ENCODE measurements at places on chromosomes 12 and 14.

GRCh38 chr12:80068173-80068572 lies 31.2 kb upstream of the OTOGL start:
- no peak for DNase-seq

- DNase-seq, result peak; percentile 1
These were observed 105.0 kb downstream of the PPP2R5E start for GRCh38 chr14:63438065-63438757.

GRCh38 chr12:122935318-122935717 lies 30.9 kb downstream of the ABCB9 start:
- DNase-seq, result no peak

DNA sequence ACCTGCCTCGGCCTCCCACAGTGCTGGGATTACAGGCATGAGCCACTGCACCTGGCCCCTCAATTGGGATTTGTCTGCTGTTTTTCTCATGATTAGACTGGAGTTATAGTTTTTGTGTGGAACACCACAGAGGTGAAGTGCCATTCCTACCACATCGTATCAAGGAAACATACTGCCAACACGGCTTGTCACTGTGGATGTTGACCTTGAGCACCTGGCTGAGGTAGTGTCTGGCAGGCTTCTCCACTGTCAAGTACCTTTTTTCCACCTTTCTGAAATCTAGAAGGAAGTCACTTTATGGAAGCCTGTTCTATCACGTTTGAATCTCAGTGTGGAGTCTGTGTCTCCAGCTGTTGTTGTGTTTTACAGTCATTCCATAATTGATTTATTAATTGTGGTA lies 21.4 kb upstream of the SEL1L start:
- no peak for DNase-seq

- no peak for DNase-seq
These were observed 68.5 kb upstream of the LGR5 start for GRCh38 chr12:71371122-71371521.

DNA sequence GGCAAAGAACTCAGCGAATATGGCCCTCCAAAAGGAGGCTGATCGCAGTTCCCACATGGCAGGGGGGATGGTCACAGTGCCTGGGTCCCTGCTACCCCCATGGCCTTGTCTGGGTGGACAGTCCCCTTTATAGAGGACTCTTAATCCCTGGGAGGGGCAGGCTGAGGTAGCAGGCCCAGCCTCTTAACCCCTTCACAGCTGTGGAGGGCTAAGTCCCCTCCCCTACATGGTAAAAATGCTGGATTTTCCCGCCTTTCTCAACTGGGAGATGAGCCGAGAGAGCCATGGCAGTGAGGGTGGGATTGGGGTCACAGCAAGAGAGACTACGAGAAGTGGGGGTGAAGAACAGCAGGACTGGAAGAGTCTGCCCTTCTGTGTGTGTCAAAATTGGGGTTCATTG lies at the start of gene MIP:
Gene MIP, minus strand, starts transcription at position 101 of the 400 bp plus-strand sequence. Its CDS starts 44 bp downstream, at position 57.
- no peak for DNase-seq

GRCh38 chr14:22475381-22475780 lies 113.6 kb downstream of the DAD1 start:
- DNase-seq, result no peak

DNA sequence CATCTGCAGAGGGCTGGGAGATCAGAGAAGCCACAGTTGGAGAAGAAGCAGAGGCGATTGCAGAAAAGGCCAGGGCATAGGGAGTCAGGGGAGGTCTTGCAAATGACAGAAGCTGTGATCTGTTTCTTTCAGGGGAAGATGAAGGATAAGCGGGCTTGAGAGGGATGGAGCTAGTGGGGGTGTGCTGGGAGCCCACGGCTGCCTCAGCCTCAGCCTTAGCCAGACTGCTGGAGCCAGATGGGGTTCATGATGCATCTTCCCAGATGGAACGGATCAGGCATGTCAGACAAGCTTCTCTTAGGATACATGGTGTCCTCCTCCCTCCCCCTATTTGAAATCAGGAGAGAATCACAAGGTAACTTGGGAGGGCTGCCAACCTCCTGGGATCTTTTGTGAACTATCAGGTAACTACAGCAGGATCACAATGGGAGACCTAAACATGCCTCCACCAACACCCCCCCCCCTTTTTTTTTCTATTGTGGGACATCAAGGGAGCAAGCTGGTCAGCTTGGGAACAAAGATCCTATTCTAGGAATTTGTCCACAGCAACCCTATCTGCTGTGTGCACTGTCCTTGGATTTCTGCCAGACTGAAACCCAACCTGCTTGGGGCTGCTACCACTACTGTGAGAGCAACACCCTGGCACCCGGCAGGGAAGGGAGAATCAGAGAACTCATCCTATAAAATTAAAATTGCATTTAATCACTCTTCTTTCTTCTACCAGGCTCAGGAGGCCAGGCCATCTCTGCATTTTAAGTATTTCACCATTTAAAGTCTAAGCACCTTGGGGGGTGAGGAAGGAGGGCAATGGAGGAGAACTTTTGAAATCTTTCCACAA lies 10.7 kb upstream of the ATP2A2 start:
- DNase-seq, result no peak

DNA sequence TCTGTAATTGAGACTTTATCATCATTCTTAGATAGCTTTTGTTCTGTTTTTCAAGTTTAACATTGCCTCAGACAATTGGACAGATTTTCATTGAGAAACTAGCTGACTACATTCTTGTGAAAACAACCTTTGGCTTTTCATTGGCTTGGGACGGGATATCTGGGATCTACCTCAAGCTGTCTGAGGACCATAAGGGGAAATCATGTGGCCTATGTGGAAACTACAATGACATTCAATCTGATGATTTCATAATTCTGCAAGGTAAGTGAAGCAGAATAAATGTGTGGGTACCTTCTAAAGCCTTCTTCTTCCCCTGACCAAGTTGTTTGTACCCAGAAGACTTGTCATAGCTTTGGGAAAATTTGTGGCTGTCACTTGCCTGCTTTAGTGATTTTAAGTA lies 133.5 kb downstream of the OTOGL start:
- no peak for DNase-seq

GRCh38 chr14:68402525-68403101 lies 390.3 kb downstream of the ZFP36L1 start:
- DNase-seq, result no peak

DNA sequence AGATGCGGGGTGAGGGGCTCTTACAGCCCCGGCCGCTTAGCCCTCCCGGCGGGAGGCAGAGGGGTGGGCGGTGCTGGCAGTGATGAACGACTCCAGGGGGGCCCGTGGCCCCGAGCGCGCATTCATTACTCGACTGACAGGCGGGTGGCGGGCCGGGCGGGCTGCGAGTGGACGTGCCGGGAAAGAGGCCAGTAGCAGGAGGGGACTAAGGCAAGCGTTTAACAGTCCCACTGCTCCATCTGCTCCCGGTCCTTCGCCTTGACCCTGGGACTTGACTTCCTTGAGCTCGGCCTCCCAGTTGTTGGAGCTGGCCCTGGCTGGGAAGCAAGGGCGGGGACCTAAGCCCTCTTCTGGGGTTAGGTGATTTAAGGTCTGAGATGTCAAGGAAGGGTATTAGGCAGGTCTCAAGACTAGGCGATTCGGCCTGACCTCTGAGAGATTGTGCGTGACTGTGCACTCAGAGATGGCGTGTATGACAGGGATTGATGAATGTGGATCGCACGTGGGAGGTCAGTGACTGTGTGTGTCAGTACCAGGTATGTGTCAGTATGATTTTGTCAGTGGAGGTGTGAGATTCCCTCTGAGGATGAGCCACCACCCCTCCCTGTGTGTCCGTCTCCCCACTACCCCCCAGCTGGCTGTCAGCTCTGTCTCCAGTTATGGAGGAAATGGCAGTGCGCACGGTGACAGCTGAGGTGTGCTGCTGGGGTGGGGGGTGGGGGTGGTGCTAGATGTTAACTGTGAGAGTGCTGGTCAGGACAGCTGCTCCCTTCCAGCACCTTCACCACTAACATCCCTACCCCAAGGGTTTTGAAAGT lies 3.6 kb upstream of the DNAJC22 start:
- DNase-seq, result peak; percentile 74

All from stimulated activated CD4-positive, alpha-beta T cell treated with anti-CD3 and anti-CD28 coated beads, Interleukin-1b, Interleukin-23, amount 100 ng/mL, for 48 hours (primary cell).